ENCODE measurements at places on chromosomes 7 and 10.

- no peak for DNase-seq
Measured at GRCh38 chr7:82616059-82616728, 172.6 kb upstream of the CACNA2D1 start.

GRCh38 chr10:126798649-126799048 lies 106.6 kb upstream of the DOCK1 start:
- DNase-seq = no peak

DNA sequence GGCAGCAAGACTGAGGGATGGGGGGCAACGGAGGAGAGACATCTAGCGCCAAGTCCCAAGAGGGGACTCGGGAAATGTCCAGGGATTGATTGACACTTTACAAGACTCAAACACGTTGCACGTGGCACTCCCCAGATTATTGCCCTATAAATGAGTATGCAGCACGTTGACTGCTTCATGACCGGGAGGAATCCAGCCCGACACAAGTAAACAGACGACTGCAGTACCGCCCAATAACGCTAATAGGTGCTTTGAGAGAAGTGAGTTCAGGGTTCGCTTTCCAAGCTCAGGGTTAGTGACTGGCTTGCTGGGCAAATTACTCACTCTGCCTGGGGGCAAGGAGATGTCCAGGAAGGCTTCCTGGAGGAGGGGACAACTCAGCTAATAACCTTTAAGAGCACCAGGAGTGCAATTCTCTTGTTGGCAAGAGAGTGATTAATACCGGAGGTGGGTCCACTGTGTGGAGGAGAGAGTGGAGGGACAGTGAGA lies 73.3 kb upstream of the MYL10 start:
- DNase-seq = no peak

DNA sequence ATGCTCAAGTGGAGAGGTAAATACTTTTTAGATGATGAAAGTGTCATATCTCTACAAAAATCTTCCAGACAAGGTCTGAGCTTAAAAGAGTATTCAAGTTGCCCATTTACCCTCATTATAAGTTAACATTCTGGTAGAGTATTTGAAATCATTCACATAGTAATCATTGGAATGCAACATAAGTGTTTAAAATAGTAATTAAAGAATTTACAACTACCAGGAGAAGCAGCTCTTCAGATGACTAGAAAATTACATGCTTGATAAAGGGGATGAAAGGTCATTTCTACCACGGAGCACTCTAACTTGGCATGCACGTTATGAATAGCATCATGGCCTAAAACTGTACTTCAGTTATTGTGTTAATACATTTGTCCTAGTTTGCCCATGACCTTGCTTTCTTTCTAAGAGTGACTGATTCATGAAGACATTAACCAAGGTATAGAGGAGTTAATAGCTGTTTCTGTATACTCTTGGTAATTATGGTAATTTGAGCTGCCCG lies 120.0 kb downstream of the SEMA3E start:
- no peak for DNase-seq

DNA sequence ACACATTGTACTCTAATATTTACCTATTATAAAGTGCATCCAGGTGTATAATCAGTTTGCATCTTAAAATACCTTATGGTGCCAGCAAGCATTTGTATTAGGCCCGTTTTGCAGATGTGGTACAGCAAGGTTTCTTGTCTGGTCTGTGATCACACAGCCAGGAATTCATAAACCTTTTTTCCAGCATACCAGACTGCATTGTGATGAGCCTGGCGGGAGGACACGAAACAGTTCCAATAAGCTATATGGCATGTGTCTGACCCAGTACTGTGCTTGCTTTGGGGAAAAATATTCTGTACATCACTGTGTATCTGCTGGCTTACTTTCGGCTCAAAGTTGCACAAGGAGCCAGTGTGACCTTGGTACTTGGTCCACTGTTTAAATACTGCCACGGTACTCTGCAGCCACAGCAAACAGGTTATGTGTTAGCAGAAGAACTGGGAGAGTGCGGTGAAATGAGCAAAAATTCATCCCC lies 36.3 kb downstream of the CHN2 start:
- DNase-seq = no peak

- DNase-seq = no peak
Measured at GRCh38 chr7:98278936-98279335, 2.5 kb upstream of the BRI3 start.

GRCh38 chr7:41029072-41029499 lies 673.8 kb downstream of the INHBA start:
- no peak for DNase-seq

GRCh38 chr7:101377189-101377736 lies 14.6 kb downstream of the COL26A1 start:
- DNase-seq = no peak

DNA sequence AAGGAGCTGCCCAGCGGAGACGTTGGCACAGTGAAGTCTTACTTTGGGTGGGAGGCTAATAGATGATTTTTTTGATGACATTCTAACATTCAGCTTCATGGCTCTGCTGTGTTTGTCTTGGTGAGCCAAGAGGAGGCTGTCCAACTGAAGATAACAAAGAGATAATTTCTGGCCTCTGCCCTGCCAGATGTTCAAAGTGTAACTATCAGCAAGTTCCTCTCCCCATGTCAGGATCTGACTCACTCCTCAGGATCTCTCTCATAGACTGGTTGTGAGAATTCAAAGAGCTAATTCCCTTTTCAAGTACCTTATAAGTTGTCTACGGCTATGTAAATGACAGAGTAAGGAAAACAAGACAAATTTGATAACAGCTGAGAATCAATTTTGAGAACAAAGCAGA lies 1340.9 kb downstream of the XPNPEP1 start:
- DNase-seq = no peak

- DNase-seq = no peak
Measured at GRCh38 chr7:73452999-73453635, 19.5 kb downstream of the FZD9 start.

GRCh38 chr7:18896343-18896975 lies 221.0 kb downstream of the TWIST1 start:
- DNase-seq = no peak

GRCh38 chr7:66250711-66251110 lies 45.6 kb downstream of the TPST1 start:
- DNase-seq = no peak

GRCh38 chr7:28626624-28627262 lies 214.4 kb downstream of the CREB5 start:
- no peak for DNase-seq

DNA sequence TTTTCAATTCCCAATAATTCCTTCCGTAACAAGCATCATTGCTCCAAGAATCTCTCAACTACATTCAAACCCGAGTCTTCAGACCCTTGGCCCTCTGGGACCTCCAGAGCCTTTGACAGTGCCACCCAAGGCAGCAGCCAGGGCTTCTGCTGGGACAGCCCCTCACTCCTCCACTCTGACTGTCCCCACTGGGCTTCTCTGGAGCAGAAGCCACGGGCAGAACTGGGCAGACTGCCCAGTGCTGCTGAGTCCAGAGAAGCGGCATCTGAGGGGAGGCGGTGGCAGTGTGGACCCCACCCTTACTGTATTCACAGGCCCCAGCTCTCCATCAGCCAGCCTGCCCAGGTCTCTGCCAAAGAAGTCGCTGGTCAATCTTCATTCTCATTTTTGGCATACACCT lies 8.8 kb downstream of the CYREN start:
- no peak for DNase-seq

DNA sequence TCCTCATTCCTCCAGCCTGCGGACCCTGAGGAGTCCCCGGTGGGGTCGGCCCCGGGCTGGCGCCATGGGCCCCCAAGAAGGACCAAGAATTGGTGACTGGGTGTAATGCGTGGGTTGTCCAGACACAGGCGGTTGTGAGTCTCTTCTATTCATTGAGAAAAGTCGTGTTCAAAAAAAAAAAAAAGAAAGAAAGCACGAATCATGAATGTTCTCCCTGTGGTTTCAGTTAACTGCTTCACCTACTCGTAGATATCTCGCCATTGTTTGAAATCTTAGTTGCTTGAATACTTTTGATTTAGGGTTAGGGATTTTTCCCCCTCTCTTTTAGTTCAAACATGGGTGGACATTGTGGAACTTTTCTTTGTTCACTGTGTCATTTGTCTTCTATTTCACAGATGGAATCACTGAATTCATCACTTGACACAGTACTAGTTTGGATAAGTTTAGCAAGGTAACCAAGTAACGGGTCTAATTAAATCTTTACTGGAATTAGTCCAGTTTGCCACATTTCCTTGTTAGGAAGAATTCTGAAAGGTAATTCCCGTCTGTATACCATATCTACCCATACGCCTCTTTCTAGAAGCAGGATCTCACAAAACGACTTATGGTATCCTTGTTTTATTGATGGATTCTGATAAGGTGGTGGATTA lies 775 bp downstream of the STARD3NL start:
- no peak for DNase-seq

DNA sequence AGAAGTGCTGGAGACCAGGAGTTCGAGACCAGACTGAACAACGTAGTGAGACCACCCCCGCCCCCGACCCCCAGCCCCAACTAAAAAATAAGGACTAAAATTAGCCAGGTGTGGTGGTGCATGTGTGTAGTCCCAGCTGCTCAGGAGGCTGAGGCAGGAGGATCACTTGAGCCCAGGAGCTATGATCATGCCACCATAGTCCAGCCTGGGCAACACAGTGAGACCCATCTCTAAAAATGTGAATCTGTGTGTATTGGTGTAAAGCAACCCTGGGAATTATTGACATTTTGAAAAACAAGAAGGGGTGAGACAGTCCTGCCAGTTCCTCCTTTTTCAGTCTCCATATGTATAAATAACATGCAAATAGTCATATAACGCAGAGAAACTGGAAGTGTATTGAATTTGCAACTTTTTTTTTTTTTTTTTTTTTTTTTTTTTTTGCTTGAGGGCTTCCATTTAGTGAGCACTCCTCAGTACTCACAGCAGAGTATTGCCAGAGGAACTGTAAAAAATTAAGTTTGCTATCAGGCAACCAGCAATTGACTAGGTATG lies 3.4 kb upstream of the ITGB1 start:
- DNase-seq = no peak

DNA sequence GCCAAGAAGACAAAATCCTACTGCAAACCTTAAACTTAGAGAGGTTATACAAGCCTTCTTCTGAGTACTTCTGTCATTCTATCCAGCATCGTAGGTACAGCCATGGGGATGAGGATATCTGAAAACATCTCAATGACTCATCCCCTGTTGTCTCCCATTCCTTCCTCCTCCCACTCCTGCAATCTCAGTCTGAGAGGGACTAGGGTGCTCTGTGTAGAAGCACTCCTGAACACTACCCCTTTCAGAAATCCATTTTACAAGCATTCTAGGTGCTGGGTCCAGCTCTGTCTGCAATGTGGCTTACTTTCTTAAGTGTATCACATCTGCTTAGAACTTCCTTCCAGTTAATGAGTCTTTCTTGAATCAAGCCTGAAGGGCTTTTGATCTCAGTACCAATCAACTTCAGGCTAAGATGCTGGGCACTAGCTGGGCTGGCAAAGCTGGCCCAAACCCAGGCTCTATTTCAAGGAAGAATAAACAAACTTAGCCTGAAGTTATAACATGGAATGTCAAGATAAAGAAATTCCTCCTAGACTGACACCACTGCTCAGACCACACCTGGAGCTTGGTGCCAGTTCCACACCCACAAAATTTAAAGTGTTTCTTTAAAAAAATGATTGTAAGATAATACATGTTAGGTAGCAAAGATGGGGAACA lies 270.3 kb upstream of the AOAH start:
- DNase-seq = no peak

DNA sequence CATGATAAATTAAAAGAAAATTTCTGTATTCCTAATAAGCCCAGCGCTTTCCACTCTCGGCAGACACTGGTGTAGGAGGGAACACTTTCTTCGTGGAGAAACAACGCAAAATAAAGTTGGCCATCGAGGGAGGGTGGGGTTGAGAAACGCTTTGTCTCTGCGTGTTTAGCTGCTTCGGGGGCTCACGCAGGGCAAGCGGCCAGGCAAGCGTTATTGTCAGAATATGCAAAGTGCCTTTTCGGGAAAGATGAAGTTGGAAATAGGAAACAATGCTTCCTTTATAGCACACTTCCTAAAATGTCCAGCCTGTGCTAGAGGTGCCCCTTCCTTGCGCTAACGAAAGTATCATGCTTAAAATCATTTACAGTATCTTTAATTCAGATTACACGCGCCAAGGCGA lies 1.9 kb upstream of the EBF3 start:
- no peak for DNase-seq

- DNase-seq = no peak
Measured at GRCh38 chr7:128155100-128155740, 85.9 kb upstream of the LEP start.

DNA sequence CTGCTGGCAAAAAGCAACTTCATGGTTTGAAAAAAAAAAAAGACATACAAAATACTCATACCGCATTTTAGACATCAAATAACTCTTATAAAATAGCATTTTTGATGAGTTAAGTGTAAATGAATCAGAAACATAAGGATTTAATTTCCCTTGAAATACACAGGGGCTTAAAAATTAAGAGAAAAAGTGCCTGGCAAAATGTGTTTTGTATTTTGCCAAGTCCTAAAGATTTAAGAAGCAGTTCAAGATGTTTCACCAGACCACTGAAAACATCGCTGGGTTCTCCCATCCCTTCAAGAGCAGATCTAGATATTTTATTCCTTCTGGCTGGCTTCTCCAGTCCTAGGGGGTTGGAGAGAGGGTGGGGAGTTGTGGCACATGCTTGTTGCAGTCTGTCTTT lies 396.4 kb downstream of the INHBA start:
- no peak for DNase-seq

DNA sequence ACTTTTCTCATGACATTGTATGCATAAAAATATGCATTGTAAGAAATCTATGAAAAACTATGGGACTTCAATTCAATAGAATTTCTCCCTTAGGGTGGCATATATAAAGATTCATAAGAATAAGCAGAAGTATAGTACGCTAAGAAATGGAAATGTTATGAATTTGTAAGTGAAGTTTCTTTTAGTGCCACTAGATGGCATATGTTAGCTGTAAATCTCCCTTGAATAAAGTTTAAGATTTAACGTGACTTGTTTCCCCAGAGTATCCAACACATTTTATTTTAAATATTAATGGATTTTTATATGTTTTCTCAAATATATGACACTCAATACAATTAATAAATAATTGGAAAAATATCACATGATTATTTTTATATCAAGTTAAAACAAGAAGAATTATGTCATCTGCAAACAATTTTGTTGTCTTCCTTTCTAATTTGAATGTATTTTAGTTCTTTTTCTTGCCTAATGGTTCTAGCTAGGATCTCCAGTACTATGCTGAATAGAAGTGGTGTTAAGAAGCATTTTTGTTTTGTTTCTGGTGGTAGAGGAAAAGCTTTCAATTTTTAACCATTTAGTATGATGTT lies 287.2 kb downstream of the HGF start:
- no peak for DNase-seq

- DNase-seq = no peak
Measured at GRCh38 chr10:127802531-127803095, 65.6 kb downstream of the FOXI2 start.

DNA sequence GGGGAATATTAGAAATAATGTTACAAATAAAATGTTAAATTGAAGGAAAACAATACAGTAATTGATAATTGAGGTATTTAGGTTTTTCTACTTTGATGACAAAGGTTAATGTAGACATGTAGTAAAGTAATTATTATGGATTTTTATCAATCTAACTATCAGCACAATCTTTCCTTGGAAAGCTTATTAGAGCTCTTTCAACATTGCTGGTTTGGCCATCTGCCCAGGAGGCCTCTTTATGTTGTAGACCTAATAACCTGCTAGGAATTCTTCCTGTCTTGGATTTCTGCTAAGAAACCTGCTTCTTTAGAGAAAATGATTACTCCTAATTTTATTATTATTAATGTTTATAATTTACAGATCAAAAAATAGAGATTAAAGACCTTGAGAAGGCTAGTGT lies 78.9 kb downstream of the CHRM2 start:
- no peak for DNase-seq

All from activated T-cell treated with anti-CD3 and anti-CD28 coated beads for 4 hours (primary cell).